ENCODE measurements at places on chromosomes 6 and 20.

DNA sequence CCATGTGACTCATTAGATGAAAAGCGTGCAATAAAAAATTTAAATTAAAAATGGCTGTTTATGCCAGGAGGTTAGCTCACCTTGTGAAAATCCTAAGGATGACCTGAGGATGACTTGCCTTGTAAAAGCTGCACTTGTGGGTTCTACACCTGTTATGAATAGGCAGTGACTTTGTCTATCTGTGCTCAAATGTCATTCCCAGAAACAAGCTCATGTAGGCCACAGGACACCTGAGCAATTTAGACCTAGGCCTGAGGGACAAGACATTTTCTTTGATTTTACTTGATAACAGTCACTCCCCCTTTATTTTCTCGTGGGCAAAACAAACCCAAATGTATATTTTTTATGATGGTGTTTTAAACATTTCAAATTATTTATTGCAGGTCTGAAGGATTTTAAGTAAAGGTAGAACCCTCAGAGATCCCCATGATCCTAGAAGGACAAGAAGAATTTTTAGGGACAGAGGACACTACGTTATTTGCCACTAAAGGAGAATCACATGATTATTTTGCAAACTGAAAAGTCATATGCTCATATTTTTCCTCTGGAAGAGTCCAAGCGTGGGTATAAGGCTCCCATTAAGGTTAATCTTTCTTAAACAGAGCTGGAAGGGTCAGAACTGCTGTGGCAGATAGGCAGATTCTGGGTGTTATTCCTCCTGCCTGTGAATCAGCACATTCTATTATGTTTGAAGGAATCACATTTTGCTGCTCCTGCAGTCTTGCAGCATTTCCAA, 277.5 kb upstream of the MAN1A1 start:
- DNase-seq = no peak

- DNase-seq = no peak
These were observed 468.1 kb downstream of the CD83 start for GRCh38 chr6:14585689-14586088.

DNA sequence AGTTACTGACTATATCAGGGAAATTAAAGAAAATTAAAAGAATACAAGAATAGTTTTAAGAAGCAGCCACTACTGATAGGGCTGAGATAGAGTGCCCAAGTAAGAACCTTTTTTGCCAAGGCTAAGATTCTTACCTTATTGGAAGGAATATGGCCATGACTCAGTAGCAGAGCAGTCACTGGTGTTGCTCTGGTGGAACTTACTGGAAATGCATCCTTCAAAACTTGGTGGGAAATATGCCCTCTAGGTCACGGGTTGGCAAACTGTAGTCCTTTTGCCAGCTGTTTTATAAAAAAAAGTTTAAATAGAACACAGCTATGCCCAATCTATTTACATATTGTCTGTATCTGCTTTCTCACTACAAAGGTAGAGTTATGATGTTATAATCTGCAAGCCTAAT, 6.0 kb downstream of the HSF2 start:
- DNase-seq = no peak

DNA sequence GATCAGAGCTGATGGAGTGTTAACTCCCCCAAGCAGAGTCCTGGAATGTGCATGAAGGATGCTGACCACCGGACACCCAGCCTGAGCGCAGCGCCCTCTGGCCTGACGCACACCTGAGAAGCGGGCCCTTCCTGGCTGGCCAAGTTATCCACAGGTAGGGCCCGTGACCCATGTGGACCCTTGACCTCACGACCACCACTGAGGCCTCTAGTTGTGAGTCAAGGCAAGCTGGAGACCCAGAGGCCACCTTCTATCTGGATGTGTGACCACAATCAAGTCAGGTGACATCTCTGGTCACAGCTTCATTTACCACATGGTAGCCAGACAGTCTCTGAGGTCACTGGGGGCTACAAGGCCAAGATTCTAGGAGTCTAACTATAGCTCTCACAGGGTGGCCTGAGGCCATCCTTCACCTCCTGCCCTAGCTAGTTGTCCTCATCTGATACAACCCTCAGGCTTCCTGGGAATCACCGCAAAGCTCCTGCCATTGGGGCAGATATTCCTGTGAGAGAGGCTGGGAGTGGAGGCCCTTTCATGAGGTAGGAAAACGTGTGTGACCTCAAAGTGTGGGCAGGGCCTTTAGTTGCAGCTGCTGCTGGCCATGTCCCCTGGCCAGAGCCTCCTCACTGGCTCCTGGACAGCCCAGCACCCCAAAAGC, 53.1 kb downstream of the DSTN start:
- no peak for DNase-seq

- no peak for DNase-seq
These were observed 2.9 kb downstream of the SOX12 start for GRCh38 chr20:328027-328974.

DNA sequence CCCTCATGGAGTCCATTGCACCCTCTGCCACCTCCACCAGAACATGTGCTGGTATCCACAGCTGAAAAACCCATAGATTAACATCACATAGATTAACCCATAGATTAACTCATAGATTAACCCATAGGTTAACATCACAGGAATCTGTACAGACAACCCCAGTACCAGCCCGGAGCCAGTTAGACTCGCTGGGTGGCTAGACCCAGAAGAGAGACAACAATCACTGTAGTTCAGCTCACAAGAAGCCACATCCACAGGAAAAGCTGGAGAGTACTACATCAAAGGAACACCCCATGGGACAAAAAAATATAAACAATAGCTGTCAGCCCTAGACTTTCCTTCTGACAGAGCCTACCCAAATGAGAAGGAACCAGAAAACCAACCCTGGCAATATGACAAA, 25.1 kb downstream of the SERPINB9 start:
- DNase-seq = no peak

GRCh38 chr6:114064862-114065261, 93.9 kb upstream of the HDAC2 start:
- no peak for DNase-seq

- no peak for DNase-seq
These were observed 25.1 kb downstream of the IL20RA start for GRCh38 chr6:137019476-137020272.

- DNase-seq = no peak
These were observed 26.8 kb upstream of the BCAS1 start for GRCh38 chr20:54097236-54097529.

DNA sequence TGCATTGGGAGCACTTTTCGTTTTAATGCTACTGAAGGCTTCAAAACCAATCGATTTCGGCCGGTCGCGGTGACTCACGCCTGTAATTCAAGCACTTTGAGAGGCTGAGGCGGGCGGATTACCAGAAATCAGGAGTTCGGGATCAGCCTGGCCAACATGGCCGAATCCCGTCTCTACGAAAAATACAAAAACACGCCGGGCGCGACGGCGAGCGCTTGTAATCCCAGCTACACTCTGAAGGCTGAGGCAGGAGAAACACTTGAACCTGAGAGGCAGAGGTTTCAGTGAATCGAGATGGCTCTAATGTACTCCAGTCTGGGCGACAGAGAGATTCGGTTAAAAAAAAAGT, 58.4 kb downstream of the TRIM38 start:
- DNase-seq = peak; percentile 72

GRCh38 chr20:44715499-44716308, 535 bp downstream of the CCN5 start:
- no peak for DNase-seq

DNA sequence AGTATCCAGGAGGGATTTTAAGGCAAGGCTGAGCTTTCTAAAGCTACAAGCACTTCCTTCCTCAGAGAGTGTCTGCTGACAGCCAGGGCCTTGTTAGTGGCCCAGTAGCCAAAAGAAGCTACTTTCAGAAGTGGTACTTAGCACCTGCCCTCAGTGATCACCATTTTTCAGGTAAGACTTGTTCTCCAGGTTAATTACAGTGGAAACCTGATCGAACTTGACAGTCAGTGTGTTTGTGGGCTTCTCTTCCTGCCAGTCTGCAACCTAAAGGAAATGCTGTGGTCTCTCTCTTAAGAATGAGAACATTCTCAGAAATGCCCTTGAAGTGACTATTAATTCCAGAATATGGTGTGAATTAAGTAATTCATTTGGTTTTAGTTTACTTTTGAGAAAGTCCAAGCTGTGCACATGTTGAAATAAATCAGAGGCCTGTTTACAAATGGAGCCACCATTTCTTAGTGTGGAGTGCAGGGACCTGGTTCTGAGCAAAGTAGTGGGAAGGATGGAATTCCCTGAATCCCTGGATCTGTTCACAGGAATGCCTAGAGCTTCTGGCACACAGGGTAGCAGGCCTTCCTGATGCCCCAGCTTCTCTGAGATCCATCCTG, 185.3 kb upstream of the AGPAT4 start:
- no peak for DNase-seq

DNA sequence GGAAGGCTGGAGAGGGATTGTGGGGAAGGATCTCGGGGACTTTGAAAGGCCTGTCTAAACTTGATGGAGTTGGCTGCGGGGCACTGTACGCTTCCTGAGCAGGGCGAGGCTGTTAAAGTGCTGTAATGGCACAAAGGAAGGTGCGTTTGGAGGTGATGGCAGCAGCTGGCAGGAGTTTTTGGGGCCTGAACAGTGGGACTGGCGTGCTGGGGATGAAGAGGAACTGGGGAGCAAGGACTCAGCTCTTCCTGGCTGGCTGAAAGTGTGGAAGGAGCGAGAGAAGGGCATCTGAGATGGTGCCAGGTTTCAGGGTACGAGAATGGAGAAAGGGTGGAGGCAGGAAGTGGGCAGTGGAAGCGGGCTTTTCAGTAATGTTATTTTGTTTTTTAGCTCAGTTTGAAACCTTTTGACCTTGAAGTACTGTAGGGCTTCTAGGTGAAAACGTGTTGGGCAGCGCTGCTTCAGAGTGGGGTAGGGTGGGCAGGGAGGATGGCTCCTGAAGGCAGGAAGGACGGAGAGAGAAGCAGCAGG, 8.0 kb downstream of the TMEM181 start:
- DNase-seq = no peak

DNA sequence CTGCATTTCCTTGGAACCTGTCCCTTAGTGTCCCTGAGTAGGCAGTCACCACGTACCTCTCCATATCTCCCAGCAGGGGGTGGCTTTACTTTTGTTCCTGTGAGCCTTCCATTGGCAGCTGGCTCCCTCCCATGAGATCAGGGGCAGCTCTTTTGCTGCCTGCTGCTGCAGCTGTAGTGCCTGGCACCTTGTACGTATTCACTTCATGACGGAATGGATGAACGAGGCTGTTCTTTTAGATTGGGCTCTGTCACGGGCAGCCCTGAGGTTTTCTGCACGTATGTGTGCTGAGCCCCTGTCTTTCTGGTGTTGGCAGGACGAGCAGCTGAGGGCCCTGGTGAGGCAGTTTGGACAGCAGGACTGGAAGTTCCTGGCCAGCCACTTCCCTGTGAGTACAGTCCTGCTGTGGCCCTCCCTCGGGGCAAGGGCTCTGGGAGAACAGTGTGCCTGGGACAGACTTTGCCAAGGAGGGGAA, 14.6 kb downstream of the MYBL2 start:
- DNase-seq = no peak

GRCh38 chr20:32792316-32792715, 27.4 kb upstream of the MAPRE1 start:
- DNase-seq = peak; percentile 12

GRCh38 chr6:154388803-154389202, 32.2 kb upstream of the IPCEF1 start:
- no peak for DNase-seq

DNA sequence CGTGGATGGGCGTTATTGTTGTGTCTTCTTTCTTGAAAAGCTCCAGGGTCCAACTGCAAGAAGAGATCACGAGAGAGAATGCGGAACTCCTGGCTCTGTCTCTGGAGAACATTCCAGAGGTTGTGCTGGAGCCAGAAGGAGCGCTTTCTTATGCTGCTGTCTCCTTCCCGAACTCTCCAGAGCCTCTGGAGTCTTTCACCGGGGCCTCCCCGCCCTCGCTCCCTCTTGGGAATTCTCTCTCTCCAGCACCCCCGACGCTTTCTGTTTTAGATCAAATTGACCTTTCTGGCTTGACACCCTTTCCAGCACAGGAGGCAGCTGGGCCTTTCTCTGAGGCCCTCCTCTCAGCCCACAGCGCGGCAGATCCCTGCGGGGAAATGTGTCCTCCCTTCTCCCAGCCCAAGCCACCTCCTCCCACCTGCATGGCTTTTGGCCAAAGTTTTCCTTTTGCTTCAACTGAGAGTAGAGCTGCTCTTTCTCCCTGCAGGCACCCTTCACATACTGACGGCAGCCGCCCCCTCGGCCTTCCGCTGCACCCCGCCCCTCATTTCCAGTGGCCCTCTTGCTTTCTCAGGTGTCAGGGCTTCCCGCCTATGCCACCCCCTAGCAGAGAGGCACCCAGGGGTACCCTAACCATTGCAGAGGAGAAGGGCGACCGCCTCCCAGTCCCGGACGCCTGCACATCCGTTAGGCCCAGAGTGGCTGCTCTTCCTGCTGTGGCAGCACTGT, 6.6 kb upstream of the CCR6 start:
- no peak for DNase-seq

- DNase-seq = no peak
These were observed 17.5 kb downstream of the ELMO2 start for GRCh38 chr20:46388937-46389336.

- no peak for DNase-seq
These were observed 56.0 kb upstream of the HEY2 start for GRCh38 chr6:125693480-125693879.

DNA sequence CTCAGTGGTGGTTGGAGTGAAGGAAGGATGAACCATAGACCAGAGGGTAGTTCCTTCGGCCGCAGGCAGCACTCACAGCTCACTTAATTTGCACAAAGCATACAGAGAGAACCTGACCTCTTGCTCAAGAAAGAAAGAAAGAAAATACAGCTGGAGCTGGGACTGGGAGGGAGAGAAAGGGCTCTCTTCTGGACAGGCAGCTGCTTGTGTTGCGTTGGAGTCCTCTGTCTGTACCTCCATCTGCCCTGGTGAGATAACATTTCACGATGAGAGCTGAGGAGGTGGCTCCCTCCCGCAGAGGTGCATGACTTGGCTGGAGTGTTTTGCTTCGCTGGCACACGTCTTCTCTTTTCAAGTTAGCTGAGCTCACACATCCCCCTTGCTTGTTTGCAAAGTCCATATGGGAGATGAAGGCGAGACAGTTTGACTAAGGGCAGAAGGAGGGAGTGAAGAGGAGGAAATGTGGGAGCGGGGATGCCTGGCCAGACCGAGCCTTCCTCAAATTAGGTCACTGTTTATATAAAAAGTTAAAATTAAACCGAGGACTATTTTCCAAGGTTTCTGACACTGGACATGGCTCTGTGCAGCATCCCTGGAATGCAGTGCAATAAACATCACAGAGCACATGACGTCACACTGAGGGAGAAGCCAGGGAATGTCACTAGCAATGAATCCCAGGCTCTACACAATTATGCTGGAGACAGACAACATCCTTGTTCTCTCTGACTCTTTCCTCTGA, 359.4 kb downstream of the CD83 start:
- DNase-seq = no peak

DNA sequence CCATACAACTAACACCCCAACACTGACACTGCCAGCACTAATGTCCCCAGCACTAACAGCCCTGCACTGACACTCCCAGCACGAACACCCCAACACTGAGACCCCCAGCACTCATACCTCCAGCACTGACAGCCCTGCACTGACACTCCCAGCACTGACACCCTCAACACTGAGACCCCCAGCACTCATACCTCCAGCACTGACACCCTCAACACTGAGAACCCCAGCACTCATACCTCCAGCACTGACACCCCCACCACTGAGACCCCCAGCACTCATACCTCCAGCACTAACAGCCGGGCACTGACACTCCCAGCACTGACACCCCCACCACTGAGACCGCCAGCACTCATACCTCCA, 57.2 kb downstream of the ERMARD start:
- DNase-seq = no peak

GRCh38 chr6:45074439-45074838, 253.7 kb upstream of the RUNX2 start:
- no peak for DNase-seq

GRCh38 chr6:87431263-87431662, 23.5 kb downstream of the CFAP206 start:
- no peak for DNase-seq
